ENCODE measurements at places on chromosomes 2 and 18.

- DNase-seq = no peak
Measured at GRCh38 chr2:46481198-46482193, 2.1 kb downstream of the TMEM247 start.

- no peak for DNase-seq
Measured at GRCh38 chr2:12155303-12156051, 409.0 kb downstream of the LPIN1 start.

DNA sequence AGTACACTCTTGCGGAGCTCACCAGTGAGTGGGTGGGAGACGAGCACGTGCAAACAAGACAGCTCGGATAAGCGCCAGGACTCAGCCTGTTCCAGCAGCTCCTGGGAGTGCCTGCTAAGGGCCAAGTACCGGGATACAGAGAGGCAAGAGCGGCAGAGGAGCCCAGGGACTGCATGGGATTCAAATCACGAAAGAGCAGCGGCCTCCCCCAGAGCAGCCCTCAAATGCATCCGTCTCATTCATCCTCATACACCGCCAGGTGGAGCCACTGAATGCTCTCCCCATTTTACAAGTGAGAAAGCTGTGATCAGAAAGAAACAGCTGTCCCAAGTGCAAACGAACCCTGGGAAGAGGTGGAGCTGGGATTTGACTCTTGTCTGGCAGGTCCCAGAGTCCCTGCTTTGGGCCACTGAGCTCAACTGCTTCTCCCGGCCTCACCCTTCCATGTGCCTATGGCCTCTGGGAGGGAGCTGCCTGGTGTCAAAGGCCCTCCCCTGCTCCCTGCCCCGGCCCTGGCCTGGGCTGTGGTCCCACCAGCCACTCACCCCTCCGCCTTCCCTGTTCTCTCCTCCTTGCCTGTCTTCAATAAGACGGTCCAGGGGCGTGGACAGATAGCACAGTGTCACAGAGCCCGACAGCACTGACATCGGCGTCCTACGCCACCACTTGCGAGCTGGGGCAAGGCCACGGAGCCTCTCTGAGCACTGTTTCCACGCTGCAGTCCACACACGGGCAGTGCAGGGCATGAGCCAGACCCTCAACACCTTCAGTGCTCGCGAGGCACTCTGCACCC is 72.8 kb upstream of the TAF1B start:
- DNase-seq = no peak

- DNase-seq = no peak
Measured at GRCh38 chr2:37851828-37852584, 73.1 kb upstream of the RMDN2 start.

DNA sequence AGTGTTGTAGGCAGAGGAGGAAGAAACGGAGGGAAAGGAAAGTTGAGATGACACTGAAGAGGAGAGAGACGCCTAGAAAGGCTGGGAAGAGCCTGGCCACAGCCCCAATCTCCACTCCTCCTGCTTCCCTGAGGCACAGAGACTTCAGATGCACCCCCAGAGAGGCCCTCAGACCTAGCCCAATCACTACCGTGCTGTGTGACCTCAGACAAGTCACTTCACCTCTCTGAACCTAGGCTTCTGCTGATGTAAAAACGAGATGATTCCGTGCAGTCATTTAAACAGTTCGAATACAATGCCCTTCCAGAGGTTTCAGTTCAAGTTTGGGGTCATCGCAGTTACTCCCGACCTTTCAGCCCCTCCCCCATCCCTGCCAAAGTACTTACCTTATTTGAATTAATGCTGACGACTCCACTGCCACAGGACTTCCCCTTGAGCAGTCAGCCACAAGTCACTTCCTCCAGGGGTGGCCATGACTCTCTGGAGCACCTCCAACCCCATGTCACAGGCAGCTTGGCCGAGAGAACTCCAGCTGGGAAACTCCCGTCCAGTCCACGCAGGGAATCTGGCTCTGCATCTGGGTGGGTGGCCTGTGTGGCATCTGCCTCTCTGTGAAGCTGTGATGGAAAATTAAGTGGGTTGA is 105.2 kb upstream of the ID2 start:
- no peak for DNase-seq

GRCh38 chr18:57214976-57215375 is 68.1 kb downstream of the BOD1L2 start:
- DNase-seq = no peak

DNA sequence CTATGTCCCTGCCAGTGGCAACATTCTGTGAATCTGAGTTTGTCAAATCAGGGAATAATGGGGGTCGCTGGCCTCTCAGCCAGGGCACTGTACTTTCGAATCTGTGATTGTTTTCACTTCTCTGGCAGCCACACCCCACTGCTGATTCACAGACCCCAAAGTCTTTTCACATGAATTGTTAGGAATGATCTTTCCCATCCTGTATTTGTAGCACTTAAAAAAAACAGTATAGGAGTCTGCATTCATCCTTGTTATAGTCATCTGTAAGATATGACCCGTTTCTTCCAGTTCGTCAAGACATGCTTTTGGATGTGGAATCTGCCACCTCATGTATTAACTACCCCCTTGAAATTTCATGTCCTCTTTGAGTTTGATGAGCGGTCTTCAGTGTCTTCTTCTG is 928 bp downstream of the NAGK start:
- DNase-seq = no peak

DNA sequence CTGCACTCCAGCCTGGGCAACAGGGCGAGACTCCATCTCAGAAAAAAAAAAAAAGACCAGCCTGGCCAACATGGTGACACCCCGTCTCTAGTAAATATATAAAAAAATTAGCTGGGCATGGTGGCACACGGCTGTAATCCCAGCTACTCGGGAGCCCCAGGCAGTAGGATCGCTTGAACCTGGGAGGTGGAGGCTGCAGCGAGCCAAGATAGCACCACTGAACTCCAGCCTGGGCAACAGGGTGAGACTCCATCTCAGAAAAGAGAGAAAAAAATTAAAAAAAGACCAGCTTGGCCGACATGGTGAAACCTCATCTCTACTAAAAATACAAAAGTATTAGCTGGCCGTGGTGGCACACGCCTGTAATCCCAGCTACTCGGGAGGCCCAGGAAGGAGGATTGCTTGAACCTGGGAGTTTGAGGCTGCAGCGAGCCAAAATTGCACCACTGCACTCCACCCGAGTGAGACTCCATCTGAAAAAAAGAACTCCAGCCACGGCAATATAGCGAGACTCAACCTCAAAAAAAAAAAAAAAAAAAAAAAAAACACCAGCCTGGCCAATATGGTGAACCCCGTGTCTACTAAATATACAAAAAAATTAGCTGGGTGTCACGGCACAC is 346.1 kb upstream of the PLGLB2 start:
- DNase-seq = no peak

GRCh38 chr2:32882816-32883810 is 63.6 kb upstream of the LTBP1 start:
- no peak for DNase-seq

DNA sequence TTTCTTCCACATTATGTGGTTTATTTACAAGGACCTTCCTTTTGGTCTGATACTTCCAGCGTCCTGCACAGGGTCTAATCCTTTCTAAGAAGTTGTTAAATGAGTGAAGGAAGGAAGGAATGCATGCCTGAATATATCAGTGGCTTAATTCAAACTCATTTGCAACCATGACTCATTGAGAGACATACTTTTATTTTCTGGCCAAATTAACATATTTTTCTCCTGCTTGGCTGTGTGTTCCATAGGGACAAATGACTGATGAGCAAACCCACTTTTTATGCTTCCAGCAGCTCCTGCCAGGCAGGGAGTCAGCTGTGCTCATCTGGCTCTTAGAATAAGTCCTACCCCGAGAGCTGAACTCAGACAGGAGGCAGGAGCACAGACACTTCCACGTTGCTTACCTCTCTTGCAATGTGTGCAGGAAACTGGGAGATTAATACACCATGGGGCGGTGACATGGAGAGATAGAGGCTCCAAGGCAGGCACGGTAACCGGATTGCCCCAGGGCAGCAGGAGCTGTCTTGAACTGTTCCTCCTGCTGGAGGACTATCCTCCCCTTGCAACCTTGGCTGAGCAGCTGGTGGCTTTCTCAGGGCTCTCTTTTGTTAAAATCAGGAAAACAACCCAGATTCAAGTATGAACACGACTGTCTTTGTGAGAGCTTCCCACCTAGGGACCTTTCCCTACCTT is 667.5 kb upstream of the HS6ST1 start:
- DNase-seq = no peak

DNA sequence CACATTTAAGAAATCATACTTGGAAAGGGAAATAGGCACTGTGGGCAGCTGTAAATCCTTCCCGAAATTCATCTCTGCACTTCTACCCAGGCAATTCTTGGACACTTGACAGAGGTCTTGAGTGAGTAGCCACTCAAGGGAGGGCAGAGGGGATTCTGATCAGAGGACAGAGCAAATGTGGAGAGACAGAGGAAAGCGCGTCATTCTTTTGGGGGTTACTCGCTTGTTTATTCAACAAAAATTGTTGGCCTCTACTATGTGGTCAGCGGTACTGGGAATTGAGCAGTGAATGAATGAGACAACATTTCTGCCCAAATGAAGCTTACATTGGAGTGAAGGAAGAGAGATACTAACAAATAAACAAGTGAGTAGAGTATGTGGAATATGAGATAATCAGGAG is 41.4 kb upstream of the YES1 start:
- no peak for DNase-seq

DNA sequence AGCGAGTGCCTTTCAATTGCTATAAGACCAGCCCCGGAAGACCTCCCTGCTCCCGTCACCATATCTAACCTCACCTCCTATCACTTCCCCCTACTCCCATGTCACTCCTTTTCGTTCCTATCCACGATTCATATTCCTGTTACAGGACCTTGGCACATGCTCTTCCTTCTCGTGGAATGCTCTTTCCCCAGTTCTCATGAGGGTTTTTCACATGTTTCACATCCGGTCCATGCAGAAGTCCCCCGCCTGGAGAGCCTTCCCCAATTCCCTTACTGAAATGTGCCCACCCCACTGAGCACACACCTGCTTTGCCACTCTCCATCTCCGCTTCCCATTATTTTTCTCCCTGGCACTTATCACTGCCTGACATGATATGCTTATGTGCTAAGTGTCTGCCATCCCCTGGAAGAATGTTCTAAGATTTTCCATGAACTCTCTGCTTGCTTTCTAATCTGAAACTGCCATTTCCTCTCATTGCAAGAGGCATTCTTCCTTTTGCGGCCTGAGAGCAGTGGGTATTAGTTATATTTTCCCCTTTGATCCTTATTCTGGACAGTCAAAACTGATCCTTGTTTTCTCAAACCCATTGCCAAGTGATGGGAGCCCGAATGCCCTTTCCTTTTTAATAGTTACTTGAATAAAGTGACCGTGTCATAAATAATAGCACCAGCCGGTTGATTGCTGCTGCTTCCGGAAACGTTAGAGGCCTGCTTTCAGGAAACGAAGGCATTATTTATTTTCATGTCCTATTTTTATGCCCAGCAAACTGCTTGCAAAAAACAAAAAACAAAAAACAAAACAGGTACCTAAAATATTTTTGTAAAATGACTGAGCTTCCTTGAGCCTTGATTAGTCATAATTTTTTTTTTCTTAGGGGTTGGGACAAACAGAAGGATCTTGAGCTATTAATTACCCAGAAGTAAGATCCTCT is 127.9 kb downstream of the ZNF532 start:
- no peak for DNase-seq

- no peak for DNase-seq
Measured at GRCh38 chr2:71546275-71546638, 92.9 kb downstream of the DYSF start.

DNA sequence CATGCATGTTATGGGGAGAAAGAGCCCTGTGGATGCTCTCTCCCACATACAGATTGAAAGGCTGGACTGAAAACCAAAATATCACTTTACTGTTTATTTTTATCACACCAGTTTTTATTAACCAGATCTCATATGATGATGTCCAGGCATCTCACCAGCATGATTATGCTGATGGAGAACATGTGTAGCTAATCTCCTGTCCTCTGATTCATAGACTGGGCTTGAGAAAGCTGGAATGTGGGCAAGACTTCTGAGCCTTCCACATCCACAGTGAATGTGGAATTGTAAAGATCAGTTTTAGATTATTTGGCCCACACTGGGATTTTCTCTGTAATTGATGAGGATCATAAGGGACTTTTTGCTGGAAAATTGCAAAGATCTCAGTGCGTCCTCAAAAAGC is 137.9 kb downstream of the ICOS start:
- no peak for DNase-seq

DNA sequence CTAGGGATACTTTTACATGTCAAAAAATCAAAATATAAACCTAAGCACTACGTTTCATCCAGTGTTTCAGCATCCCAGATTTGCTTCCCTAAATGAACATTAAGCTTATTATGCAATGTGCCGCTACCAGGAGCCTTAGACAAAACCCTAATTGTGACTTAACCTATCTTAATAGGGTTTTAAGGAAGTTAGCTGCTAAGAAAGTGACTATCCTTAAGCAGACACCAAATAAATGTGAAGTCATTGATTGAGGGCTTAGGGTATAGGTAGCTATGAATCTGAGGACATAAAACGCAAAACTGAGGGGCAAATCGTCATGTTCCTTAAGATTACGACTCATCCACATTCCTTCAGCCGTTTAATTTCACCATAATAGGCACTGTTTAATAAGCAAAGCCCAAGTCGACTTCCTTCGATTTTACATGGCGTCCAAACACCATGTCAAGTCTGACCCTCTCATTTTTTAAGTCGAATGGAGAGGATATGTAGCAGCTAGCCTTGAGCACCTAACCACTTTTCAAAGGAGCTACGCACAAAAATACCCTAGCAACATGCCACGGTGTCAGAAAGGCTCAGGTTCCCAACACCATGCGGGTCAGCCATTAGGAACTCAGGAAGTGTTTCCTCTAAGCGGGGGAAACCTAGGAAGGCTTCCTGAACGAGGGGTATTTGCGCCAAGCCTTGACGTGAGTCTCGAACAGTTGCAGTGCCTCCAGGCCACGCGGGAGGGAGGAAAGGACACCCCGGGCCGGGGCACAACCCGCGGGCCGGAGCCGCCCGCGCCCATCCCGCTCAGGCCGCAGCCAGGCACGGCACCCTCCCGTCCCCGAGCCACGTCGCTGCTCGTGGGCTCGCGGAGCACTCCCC is 1.0 kb downstream of the HDLBP start:
- no peak for DNase-seq

- DNase-seq = no peak
Measured at GRCh38 chr2:32452338-32453064, 95.7 kb downstream of the BIRC6 start.

DNA sequence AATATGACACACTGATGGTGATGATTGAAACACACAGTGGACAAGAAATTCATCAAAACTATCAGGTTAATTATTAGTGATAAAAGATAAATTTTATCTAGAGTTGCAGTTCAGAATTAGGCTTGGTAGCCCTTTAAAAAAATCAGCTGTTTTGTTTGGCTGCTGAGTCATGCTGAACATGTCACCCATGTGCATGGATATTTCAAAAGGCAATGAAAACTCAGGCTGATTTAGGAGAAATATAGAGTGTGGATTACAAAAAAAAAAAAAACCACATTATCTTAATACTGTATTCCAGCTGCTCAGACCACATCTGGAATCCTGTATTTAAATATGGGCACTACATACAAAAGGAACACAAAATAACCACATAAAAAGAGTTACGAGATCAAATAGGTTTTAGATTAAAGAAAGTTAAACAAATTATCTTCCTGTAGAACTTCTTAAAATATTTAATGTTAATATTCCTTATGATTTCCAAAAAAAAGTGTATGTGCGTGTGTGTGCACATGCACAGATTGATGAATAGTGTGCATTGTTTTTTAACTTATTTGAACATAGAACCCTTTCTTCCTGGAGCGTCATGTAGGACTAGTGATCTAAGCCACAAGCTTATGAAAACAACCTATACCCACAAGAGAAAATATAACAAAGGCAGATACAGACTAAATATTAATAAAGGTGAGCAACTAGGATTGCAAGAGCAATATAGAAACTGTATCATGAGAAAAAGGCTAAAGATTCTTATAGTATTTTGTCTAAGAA is 186.2 kb downstream of the STK39 start:
- no peak for DNase-seq
